ENCODE measurements at places on chromosomes 7 and 10.

- no peak for DNase-seq
These were observed 225.5 kb upstream of the GNAI1 start for GRCh38 chr7:79909176-79909575.

DNA sequence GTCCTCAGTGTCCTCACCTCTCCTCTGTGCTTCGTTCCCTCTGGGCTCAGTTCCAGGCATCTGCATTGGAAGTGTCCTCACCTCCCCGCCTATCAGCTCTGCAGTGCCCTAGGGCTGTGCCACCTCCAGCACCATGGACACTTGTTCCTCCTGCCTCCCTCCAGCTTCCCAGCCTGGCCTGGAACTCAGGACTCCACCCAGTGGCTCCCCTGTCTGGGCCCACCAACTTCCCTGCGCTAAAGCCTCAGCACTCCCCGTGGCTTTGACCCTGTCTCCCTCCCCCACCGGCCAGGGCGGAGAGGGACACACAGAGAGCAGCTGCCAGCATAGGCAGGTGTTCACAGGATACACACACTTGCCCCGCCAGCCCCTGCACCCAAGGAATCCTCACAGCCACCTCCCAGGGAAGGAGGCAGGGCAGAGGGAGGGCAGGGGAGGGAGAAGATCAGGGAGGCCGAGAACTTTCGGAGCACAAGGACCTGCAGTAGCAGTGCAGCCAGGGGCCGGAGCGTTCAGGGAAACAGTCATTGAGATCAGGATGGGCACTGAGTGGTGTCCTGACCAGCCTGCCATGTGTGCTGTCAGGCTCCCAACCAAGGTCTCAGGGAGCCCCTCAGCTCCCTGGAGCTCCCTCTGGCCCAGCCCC, 31.3 kb downstream of the ANXA8 start:
- DNase-seq, result no peak

DNA sequence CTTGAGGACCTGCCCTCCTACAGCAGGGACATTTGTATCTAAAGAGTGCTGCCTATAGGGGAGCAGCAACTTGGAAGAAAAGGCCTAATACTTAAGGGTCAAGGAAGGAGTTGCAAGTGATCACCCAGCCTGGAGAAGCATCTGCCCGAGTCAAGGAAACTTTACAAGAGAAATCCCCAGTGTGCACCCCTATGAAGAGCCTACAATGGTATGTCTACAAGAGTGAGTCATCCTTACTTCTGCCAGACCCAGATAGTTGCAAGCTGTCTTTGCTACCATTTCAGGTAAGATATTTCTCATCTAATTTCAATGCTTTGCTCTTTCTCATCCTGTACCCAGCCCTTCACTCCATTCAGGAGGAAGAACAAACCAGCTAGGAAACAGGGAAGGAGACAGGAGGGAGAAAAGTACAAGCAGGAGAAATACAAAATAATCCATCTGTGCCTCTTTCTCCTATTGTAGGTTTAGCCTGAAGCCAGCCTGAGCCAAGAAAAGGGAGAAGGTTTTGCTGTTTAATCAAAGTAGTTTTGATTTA, 34.4 kb upstream of the AGR3 start:
- DNase-seq, result no peak

DNA sequence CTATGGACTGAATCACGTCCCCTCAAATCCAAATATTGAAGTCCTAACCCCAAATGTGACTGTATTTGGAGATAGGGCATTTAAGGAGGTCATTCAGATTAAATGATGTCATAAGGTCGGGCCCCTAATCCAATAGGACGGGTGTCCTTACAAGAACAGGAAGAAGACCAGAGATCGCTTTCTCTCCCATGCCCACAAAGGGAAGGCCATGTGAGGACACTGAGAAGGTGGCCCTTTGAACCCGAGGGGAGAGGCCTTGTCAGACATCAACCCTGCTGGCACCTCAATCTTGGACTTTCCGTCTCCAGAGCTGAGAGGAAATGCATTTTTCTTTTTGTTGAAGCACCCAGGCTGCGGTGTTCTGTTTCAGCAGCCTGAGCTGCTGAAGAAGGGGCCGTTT, 72.3 kb upstream of the KLF6 start:
- DNase-seq, result no peak

DNA sequence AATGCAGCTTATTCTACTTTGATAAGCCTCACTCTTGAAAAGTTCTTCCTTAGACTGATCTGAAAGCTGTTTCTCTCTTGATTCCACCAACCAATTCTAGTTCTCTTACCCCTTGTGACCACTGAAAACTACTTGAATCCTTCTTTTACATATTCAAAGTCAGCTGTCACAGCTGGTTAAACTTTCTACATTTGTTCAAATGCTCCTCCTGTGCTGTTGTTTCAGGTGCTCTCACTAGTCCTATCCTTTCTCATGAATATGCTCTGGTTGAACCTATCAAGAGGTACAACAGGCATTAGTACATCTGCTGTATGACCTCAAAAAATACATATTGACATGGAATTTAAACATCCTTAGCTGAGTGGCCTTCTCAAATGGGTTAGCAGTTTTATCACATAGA, 91.5 kb downstream of the MYO3A start:
- DNase-seq, result no peak

Data from activated T-helper 1 cell treated with Interleukin-2 at 50 U/mL for 16 hours (primary cell).